NCI-H1092 treated with DMSO at 0.1 percent for 48 hours (cell line): ENCODE measurements at places on chromosomes 5 and 9.
A peak's percentile ranks its signal among the peaks of the same experiment; 100 is the strongest.

- no peak for DNase-seq
These were observed 2.4 kb downstream of the FUBP3 start for GRCh38 chr9:130581766-130582165.

- peak; percentile 93 for DNase-seq
These were observed at the start of gene TOMM5 for GRCh38 chr9:37592108-37592951. TOMM5 (minus strand) TSS chr9:37592597; CDS start chr9:37592532, 65 bp downstream.

DNA sequence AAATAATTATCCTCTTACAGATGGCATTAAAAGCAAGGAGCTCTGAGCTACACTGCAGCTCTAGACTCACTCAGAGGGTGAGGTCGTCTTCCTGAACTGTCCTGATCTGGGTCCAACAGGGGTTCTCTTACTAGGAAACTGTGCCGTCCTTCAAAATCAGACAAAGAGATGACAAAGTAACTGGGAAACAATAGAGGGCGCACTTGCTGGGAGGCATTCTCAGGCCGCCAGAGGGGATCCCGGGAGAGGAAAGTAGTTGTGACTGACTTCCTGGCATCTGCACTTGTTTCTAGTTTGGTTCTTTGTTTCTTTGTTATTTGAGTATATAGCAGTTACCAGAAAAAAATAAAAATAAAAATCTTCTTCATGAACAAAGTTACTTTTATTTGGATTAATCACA, 142.9 kb upstream of the MSX2 start:
- DNase-seq: no peak

DNA sequence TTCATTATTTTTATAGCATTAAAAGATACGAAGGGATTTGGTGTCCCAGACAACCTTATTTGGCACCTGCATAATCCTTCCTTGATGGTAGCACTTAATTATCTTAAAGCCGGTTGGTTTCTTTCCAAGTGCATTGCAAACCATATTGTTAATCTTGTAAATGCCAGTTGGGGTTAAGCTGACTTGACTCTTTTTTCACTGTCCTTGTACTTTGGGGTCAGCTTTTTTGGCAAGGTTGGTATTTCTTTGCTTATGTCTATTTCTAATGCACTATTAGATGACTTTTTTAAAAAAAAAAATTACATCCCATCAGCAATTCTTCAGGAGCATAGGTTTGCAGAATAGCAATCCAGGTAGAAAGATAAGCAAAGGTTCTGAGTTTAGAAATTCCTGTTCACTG, 466.8 kb upstream of the TLE4 start:
- DNase-seq: no peak

DNA sequence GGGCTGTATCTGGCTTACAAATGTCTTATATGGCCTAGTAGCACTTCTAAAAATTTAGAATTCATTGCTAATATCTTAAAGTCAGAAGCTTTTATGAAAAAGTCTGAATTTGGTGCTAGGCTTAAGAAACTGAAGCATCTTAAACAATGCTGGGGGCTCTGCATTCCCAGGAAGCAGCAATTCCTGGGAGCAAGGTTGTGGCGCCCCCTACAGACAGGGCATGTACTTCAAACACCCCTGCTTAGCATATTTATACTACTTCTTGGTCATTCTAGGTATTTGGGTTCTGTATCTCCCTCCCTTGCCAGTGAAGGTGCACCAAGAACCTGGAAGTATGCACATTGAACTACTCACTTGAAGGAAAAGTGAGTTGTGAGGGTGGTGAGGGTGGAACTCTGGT, 64.6 kb upstream of the GRIA1 start:
- DNase-seq: no peak

- DNase-seq: no peak
These were observed 10.7 kb upstream of the GCNT4 start for GRCh38 chr5:75062925-75063531.

DNA sequence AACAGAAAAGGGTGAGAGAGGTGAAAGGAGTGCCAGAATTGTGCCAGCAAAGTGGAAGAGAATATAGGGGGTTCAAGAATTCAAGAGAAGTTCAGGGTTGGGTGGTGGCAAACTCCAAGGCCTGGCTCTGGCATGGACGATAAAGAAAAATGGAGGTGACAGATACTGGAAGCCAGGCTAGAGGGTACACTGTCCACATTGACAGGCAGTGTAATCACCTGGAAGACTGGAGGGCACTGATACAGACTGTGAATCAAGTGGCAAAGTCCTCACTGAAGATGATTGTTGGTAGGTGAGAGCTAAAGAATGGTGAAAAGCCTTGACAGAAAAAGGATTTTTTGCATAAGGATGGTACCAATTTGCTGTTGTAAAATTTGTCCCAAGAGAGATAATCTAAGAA, 7.1 kb downstream of the SAR1B start:
- DNase-seq: no peak

- DNase-seq: no peak
These were observed 123.9 kb downstream of the SEC61B start for GRCh38 chr9:99345942-99346341.

DNA sequence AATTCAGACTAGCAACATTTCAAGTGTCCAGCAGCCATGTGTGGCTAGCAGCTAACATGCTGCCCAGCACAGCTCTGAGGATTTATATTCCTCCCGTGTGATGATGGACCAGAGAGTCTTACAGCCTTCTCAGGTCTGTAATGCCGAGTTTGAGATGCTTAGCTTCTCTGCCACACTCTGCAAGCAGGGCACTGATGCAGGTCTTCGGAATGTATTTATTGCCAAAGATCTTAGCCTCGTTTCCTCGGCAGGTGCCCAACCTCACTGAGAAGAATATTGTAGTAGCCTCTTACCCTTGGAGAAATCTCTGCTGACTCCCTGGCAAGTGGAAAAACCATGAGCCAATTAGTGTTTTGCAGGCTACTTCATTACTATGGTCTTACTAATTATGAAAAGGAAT, 3.7 kb upstream of the RAI14 start:
- DNase-seq: no peak

DNA sequence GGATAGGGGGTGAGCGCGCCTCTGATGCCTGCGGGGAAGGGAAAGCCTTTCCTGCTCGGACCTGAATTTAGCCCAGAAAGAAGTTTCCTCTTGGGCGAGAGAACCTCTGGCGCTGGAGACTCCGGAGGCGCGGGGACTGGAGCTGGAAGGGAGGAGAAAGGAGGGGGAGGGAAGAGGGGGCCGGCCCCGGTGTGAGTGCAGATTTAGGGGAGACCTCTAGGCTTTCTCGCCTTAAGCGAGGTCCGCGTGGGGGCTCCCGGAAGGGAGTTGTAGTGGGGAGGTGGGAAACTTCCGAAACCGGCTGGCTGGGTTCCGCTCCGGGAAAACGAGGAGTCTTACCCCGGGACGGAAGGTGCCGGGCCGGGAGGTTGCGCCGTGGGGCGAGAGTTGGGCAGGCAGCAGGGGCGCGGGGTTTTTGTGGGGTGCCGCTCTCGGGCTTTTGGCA, 1.3 kb downstream of the PCSK5 start:
- no peak for DNase-seq

- no peak for DNase-seq
These were observed 186.2 kb downstream of the PLK2 start for GRCh38 chr5:58273711-58274110.

GRCh38 chr9:135737840-135738521, 36.0 kb downstream of the KCNT1 start:
- DNase-seq: no peak

DNA sequence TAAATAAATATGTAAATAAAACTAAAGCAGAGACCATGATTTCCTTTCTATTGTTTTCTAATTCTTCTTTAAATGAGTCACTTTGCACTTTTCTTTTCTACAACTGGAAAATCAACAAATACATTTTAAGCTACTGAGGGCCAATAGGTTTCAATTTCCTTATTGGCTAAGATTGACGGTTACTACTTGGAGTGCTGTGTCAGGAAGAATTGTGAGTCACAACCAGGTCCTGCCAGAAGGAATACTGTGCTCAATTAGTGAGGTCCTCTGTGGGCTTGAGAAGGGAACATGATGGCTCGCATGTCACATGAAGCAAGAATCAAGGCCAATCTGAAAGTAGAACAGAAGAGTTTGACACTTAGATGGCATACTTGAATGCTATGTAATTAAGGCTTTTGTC, 110.8 kb downstream of the HMHB1 start:
- DNase-seq: no peak

GRCh38 chr9:38386319-38386895, 6.1 kb upstream of the ALDH1B1 start:
- DNase-seq: no peak

DNA sequence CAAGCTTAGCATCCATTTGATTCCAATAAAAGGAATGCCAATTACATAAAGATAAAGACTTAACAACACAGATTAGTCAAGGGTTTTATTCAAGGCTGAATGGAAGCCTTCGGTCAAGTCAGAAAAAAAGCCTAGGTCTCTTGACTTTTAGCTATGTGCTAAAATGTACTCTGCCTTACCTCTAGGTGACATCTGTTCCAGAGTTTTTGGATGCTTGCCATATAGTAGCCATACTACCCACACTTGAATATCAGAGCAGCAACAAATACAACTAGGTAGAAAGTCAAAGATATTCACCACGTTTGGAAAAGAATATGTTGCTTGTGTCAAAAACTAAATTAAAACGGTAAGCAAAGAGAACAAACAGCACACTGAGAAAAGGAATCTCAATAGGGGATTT, 484.7 kb downstream of the ELAVL2 start:
- DNase-seq: no peak

DNA sequence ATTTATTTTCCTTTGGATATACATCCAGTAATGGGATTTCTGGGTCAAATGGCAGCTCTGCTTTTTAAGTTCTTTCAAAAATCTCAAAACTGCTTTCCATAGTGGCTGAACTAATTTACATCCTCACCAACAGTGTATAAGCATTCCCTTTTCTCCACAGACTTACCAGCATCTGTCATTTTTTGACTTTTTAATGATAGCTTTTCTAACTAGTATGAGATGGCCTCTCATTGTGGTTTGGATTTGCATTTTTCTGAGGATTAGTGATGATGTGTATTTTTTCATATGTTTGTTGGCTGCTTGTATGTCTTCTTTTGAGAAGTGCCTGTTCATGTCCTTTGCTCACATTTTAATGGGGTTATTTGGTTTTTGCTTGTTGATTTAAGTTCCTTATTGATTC, 90.0 kb upstream of the HMHB1 start:
- no peak for DNase-seq

GRCh38 chr5:66821688-66822429, 225.7 kb downstream of the MAST4 start:
- no peak for DNase-seq

DNA sequence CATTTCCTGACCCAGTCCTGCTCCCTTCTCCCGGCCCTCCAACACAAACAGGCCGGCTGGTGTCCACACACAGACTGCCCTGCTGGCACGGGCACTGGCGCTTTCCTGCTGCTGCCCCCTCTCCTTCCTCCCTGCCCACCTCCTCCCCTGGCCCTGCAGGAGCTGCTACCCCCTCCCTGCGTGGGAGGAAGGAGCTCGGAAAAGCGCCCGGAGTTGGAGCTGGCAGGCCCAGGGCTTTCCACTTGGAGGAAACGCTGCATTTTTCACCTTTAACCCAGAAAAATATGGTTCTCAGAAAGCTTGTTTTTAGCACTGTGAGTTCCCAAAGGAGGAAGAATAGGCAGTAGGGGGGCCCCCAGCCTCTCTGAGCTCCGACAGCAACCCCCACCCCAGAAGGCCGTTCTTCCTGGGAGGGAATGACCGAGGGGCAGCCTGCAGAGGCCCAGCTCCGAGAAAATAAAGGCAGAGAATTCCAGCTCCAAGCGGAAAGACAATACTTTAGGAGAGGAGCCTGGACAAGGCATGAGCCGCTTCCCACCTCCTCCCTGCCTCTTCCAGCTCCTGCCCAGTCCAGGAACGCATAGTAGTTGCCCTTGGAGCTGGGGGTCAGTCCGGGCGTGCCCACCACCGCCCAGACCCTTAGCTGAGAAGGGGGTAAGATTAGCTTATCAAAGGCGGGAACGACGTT, 88.9 kb downstream of the LIFR start:
- DNase-seq: no peak

GRCh38 chr5:139747583-139748504, 47.8 kb upstream of the PSD2 start:
- DNase-seq: no peak

DNA sequence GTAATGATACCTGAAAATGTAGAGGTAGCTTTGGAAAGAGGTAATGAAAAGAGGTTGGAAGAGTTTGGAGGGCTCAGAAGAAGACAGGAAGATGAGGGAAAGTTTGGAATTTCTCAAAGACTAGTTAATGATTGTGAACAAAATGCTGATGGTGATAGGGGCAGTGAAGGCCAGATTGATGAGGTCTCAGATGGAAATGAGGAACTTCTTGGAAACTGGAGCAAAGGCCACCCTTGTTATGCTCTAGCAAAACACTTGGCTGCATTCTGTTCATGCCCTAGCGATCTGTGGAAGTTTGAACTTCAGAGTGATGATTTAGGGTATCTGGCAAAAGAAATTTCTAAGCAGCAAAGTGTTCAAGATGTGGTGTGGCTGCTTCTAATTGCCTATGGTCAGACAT, 161.2 kb upstream of the SPEF2 start:
- DNase-seq: no peak

DNA sequence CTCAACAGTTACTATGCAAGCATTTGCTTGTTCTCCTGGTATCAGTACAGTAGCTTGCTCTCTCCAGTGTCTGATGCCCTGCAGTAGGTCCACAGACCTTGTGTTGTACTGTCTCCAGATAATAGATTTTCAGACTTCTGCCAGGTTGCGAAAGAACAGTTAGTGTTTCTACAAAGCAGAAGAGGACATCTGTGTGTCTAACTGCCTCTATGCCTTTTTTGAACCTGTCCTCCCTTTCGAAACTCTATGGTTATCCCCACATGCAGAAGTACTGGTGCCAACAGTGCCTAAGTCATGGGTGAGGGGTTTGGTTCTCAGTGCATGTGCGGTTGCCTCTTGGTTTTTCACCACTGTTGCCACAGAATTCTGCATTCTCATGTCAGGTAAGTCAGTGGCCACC, 45.9 kb downstream of the KCNN2 start:
- DNase-seq: no peak

DNA sequence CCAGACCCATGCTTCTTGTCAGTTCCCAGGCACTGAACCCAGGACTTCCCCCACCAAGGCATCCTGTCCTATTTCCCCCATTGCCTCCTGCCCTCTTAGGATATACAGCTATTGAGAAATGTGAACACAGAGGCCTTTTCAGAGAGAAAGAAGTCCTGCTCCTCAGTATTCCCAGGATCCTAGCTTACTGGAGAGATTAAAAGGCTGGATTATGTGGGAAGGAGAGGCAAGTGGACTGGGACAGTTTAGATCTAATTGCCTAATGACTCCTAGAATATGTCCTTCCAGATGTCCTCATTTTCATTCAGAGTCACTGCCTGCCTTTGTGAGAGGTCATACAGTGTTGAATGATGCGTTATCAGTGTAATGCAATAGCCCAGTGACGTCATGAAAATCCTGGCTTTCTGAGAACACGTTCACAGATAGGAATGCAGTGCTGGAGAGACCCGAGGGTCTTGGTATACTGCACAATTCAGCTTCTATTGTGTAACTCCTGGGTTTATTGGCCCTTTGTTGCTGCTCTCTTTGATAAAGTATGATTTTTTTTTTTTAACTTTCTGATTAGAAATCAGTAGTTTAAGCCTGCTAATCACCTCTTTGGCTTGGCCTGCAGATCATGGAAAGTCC, 26.2 kb downstream of the WWC1 start:
- peak; percentile 21 for DNase-seq

GRCh38 chr5:172530406-172530805, 76.1 kb upstream of the SH3PXD2B start:
- no peak for DNase-seq
